ENCODE measurements at places on chromosomes 3 and 15.

GRCh38 chr3:158763421-158763820 lies 31.2 kb upstream of the RARRES1 start:
- DNase-seq = no peak

DNA sequence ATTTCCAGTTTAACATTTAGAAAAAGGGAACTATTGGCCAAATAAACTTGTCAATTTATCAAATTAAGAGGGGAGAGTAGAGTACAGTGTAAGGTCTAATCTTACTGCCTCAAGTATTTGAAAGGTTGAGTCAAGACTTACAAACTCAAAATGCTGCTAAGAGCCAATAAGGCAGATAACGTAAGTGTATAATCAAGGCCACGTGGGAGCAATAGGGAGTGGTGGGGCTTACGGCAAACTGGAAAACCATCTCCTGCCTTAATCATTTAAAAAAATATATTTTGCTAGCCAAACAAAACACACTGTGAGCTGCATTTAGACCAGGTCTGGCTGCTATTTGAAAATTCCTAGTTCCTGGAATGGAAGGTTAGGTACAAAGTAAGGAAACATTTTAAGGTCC lies 107.3 kb upstream of the FRMD4B start:
- no peak for DNase-seq

- DNase-seq = no peak
These were observed 24.9 kb downstream of the ERC2 start for GRCh38 chr3:56443372-56443771.

- no peak for DNase-seq
These were observed 4.0 kb downstream of the EPHB3 start for GRCh38 chr3:184565421-184566211.

DNA sequence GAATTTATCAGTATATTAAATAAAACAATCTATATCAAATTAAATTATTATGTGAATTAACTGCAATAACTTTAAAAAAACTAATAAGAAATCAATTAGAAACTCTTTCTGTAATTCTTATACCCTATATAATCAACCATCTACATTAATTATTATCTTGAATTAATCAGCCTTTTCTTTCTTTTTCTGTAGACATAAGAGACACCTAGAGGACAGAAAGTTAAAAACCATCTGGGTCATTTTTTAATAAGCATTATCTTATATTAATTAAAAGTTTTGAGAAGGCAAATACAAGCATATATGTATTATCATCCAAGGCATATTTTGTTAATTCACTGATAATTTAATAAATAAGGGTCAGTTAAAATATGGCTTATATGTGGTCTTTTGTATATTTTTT lies 24.2 kb upstream of the SLC25A26 start:
- no peak for DNase-seq

DNA sequence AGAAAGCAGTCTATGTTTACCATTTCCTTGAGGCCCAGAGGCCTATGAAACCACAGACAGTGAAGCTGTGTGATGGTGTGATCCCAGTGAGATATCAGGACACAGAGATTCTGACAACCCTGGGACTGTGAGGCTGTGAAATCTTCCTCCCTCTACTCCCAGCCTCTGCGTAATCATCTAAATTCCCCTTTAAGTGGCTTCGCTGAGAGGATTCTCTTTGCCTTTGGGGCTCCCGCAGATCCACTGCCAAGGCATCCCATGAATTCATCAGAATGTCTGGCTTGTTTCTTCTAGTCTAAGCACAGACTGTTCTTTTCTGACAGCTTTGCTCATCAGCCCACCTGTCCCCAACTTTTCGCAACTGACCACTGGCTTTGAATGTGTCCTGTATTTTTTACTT lies 901.2 kb upstream of the NR2F2 start:
- no peak for DNase-seq

All from CD4-positive, CD25-positive, alpha-beta regulatory T cell (primary cell).